ENCODE measurements at places on chromosomes 2 and 18.

GRCh38 chr2:232977438-232977971, 35.6 kb downstream of the NGEF start:
- DNase-seq, result no peak

GRCh38 chr2:151805961-151806360, 22.3 kb downstream of the ARL5A start:
- DNase-seq, result no peak

DNA sequence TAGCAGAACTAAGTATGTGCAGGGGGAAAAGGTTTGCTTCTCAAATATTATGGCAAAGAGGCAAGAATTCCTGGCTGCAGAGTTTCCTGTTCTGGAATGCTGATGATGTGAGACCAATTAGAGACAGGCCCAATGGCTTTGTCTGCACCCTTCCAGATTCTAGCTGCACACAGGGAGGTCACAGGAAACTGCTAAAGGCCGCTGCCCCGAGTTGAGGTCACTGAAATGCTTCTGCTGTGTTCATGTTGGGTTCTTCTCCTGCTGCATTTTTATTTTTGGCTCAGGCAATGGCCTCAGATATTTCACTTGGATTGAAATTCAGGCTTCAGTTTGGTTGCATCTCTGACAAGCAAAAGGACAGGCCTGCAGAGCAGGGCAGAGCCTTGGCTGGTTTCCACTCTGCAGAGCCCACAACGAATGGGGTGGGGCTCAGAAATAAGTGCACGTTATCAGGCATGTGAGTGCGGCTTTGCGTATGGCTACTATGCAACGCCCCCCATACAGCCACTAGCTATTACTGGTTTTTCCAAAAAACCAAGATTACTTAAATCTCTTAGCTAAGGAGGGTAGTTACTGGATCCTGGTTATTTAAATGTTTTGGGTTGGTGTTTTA, 66.9 kb upstream of the FZD5 start:
- no peak for DNase-seq

- peak; percentile 70 for DNase-seq
Measured at GRCh38 chr18:63366213-63367052, 573 bp downstream of the KDSR start.

GRCh38 chr2:85540133-85540648, 1.2 kb downstream of the MAT2A start:
- DNase-seq, result no peak

GRCh38 chr2:128273469-128274081, 45.1 kb downstream of the HS6ST1 start:
- no peak for DNase-seq

DNA sequence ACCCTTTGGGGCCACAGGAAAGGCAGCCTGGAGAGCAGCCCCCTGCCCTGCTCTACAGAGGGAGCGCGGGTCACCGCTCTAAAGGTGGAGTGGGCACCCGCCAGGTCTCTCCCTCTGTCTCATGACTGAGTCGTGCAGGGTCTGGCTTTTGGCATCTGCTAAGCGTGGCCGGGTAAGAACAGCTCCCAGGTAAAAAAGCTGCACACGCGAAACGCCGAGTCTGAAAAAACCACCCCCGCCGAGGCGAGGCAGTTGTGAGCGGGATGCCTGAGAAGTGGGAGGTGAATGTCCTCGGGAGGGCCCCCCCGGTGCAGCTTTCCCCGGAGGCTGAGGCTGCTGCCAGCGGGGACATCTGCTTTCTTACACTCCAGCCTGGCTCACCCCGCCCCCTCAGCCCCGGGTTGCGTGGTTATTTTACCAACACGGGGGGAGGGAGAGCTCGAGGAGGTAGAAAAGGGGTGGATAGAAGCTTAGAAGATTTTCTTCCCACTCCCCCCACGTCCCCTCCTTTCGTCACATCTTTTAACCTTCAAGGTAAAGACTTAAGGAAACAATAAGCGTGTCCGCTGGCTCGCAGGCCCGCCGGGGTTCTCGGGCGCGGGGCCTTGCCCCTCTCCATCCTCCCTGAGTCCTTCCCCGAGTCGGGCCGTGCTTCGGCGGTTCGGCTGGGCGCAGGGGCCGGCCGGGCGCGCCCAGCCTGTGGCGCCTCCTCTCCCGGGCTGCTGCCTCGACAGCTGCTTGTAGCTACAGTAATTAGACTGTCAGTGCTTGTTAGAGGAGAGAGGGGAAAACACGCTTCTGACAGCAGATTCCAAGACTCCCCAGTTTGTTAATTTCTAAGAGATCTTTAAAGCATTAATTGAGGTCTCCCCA, 70.6 kb upstream of the PSMD14 start:
- DNase-seq, result peak; percentile 29

- DNase-seq, result no peak
Measured at GRCh38 chr2:161722547-161723503, 98.6 kb downstream of the SLC4A10 start.

GRCh38 chr2:230879891-230880290, 15.1 kb downstream of the ITM2C start:
- DNase-seq, result no peak

GRCh38 chr18:12891561-12891960, 7.5 kb upstream of the PTPN2 start:
- DNase-seq, result no peak

DNA sequence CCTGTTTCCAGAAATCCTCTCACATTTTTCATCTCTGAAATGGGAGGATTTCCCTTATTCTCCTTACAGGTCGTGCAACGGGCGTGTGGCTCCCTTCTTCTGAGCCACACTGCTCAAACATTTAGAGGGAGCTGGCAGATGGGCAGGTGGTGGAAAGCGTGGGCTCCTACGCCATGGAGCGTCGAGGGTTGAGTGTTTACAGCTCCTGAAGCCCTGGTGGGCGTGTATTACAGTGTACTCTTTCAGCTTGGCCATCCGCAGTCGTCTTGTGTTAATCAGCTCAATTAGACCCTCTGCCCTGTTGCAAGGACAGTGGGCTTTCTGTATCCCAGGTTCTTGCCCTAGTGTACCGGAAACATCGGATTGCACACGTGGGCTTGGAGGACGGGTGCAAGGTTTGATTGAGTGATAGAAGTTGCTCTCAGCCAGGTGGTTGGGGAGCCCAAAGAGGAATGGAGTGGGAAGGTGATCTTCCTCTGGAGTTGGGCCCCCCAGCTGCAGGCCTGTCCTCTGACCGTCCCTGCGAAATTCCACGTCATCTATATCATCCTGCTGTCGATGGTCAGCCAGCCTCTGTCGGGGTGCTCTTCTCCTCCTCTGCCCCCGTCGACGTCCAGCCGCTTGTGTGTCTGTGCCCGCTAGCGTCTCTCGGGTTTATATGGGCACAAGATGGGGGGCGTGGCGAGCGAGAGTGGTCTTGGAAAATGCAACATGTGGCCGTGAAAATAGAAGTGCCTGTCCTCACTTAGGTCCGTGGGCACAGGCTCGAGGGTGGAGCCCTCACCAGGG, 120.3 kb upstream of the DSEL start:
- no peak for DNase-seq

DNA sequence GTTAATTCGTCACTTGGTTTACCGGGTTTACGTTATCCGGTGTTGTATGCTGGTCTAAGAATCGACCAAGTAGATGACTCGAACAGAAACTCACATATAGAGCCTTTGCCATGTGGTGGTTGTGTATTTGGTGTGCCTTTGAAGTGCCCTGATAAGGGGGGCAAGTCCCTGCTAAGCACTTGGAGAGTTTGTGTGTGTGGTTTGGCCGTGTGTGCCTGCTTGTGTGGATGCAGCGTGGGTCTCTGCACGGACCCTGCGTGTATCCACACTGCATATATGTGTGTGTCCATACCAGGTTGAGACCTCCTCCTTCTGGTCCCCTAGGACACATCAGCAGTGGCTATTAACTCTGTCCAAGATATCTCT, 2.4 kb upstream of the CELF4 start:
- DNase-seq, result no peak

GRCh38 chr2:174836377-174836994, 72.2 kb upstream of the CHRNA1 start:
- no peak for DNase-seq

DNA sequence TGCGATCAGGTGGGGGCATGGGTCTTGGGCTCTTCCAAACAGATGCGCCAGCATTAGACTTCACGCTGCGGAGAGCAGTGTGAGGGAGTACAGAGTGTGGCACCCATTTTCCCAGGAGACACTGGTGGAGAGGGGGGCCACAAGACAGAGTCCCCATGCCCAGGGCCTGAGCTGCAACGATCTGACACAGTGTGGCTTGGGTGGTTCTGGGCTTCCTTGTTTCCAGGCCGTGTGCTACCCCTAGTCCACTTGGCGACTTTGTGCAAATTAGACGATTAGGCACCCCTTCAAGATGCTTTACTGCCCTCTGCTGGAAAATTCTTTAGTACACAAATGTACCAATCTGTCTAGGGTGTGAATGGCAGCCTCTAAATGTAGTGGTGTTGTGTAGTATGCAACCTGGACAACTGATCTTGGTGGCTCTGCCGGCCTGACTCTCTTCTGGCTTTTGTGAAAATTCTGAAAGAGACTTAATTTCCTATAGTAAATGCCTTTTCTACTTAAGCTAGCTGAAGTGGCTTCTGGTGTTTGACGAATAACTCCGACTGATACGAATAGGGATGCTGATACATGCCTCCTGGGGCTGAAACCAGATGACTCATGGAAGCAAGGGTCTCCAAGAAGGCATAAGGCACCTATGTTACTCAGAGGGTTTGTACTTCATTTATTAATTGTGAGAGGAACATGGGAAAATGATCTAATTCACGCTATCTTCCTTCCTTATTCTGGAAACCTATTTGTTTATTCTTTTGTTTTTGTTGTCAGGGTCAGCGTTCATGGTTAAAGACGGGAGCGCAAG, 92.3 kb upstream of the SMAD2 start:
- DNase-seq, result peak; percentile 55

- DNase-seq, result no peak
Measured at GRCh38 chr18:217532-218336, 50.1 kb downstream of the THOC1 start.

DNA sequence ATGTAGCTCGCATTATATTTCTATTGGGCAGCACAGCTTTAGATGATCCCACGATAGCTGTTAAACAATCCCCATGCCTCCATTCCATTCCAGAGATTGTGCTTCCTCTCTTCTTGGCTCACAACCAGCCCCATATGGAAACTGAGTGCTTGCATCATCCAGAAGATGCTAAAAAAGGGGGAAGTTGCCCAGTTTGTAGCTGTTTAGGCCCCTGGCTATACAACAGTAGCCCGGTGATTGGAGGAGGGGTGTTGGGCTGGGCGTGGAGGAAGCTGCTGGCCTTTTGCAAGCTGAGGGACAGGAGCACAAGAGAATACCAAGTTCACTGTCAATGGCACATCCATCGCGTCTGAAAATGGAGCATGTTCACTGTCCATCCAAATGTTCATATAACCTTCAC, 360.2 kb downstream of the ALK start:
- DNase-seq, result no peak

- no peak for DNase-seq
Measured at GRCh38 chr2:165718610-165719210, 75.3 kb downstream of the GALNT3 start.

- DNase-seq, result no peak
Measured at GRCh38 chr2:6448893-6449292, 416.8 kb downstream of the CMPK2 start.

- DNase-seq, result no peak
Measured at GRCh38 chr2:26238311-26238958, 6.0 kb downstream of the HADHA start.

GRCh38 chr2:23311186-23311585, 73.8 kb upstream of the KLHL29 start:
- DNase-seq, result no peak

DNA sequence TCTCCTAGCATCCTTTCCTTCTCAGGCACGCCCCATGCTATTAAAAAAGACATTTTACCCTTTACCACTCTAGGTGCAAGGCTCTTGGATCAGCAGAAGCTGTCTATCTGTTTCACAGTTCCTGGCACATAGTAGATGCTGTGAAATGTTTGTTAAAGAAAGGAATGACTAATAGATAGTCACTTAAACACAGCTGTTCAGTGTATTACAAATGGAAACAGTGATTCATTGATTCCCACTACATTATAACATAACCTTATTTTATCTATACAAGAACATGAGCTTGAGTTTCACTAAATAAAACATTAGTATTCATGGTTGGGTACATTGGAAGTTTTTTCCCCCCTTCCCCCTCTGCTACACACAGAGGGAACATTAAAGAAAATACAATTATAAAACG, 142.1 kb downstream of the ASXL3 start:
- no peak for DNase-seq

DNA sequence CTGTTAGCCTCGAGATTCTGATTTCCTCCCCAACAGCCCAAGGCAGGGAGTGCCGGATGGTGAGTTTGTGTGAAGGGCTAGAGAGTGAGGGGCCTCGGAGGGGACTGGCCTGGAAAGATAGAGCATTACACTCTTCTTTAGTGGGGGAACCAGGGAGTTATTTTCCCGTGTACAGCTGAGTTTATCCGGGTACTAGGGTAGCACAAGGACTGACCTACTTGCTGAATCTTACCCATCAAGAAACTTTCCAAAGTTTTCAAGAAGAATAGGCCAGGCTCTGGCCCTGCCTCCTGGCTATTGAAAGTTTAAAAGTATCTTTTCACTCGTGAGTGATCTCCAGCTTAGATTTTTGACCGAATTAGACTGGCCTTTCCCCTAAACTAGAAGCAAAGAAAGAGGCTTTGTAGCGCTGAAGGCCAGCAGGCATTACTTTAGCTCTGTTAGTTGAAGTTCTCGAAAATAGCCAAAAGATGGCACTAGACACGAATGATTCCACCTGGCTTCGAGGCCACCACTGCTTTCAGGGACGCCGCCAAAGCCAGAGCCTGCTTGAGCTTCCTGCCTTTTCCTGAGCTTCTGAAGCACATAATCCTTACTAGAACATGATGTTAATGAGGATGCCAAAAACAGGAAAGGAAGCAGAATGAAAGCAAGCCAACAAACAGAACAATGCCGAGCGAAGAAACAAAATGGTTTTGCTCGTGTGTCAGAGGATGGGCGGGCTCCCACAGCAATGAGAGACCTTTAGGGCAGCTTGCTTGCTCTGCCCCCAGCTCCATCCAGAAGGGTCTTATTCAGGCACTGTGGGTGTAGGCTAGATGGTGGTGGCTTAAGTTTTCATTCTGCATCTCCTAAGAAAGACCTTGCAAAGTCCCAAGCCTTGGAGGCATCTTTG, 55.8 kb downstream of the TSN start:
- peak; percentile 58 for DNase-seq

DNA sequence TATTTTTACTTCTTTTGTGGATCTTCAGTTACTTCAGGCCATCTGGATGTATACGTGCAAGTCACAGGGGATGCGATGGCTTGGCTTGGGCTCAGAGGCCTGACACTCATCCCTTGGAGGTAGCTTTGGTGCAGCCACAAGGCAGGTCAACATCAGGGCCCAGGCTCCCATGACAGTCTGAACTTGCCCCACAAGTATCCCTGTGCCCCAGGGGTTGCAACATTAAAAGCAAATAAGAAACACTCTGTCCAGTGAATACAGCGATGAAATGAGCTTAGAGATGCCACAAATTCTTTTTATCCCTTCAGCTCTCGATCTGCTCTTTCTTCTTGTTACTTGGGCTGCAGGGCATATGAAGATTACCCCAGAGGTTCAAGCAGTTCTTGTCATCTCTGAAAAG, 13.0 kb upstream of the CXCR1 start:
- DNase-seq, result no peak

- peak; percentile 37 for DNase-seq
Measured at GRCh38 chr18:36412778-36413177, 115.3 kb downstream of the FHOD3 start.
